ENCODE measurements at places on chromosomes 13 and 19.

GRCh38 chr13:94050686-94051085 is 428.8 kb downstream of the DCT start:
- H3K27ac ChIP-seq: no peak overlapping the region
- no peaks in the 10 kb centered on the region for H3K4me1 ChIP-seq
- no peak overlapping the region for H3K4me3 ChIP-seq
- no peaks in the 10 kb centered on the region for H3K27me3 ChIP-seq

GRCh38 chr13:28106976-28107375 is 6.6 kb upstream of the FLT3 start:
- H3K27me3 ChIP-seq: peaks cover 9% of the 10 kb centered on the region
- DNase-seq: no peak
- no peaks in the 10 kb centered on the region for H3K4me1 ChIP-seq
- no peak overlapping the region for H3K4me3 ChIP-seq
- H3K36me3 ChIP-seq: no peaks in the 10 kb centered on the region

DNA sequence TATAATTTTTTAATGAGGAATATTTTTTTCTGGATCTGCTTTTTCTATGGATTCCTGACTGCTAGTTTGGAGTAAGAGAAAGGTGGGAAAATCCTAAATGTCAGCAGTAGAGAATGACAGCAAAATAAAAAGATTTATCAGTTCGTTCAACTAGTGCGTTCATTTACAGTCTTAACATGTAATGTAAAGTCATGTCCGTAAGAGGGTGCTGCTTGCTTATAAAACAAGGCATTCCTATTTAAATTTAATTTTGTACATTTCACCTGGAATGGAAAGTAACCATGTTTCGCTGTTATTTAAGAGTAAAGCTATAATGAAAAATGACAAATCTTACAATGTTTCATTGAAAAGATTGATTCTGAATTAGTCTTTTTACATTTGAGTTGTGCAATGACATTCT is 76.6 kb downstream of the ZMYM2 start:
- H3K36me3 ChIP-seq: peaks cover 47% of the 10 kb centered on the region
- H3K4me3 ChIP-seq: no peak overlapping the region
- no peaks in the 10 kb centered on the region for H3K27me3 ChIP-seq
- H3K4me1 ChIP-seq: peaks cover 10% of the 10 kb centered on the region
- H3K27ac ChIP-seq: no peak overlapping the region
- no peak for DNase-seq

DNA sequence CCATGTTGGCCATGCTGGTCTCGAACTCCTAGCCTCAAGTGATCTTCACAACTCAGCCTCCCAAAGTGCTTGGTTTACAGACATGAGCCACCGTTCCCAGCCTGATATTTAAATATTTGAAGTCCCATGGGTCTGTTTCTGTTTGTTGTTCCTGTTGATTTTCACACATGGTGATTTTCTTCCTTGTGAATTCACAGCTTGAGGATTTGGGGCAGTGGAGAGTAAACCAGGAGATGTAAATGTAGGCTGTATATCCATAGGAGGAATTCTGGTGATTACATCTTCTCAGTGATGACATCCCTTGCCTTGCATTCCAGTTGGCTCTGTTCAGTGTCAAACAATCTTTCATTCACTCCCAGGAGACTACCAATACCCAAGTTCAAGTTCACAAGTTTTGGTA is 471.9 kb downstream of the KCTD12 start:
- DNase-seq: no peak
- no peak overlapping the region for H3K27ac ChIP-seq
- no peak overlapping the region for H3K4me3 ChIP-seq
- no peaks in the 10 kb centered on the region for H3K36me3 ChIP-seq
- peaks cover 3% of the 10 kb centered on the region for H3K27me3 ChIP-seq

DNA sequence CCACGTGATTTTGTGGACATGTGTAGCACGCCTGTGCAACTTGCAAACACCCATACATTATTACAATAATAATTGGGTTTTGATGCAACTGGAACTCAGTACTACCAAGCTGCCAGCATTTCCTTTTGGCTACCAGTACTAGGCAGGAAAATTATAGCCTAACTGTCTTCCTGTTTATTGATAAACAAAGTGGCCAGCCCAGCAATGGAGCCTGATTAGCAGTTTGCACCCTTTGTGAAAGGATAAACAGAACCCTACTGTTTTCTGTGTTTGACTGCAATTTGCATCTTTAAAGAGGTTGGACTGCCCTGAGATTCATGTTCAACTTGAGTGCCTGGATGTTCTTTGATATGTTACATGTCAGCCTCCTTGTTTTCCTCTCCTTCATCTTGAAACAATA is 173.9 kb downstream of the ZIC5 start:
- no peaks in the 10 kb centered on the region for H3K27me3 ChIP-seq
- H3K36me3 ChIP-seq: no peaks in the 10 kb centered on the region
- DNase-seq: no peak
- H3K4me1 ChIP-seq: no peaks in the 10 kb centered on the region
- no peak overlapping the region for H3K4me3 ChIP-seq
- no peak overlapping the region for H3K27ac ChIP-seq

- no peak for DNase-seq
- H3K4me3 ChIP-seq: peak overlapping the region; percentile 98
- peaks cover 11% of the 10 kb centered on the region for H3K36me3 ChIP-seq
- H3K27me3 ChIP-seq: no peaks in the 10 kb centered on the region
- H3K4me1 ChIP-seq: peaks cover 19% of the 10 kb centered on the region
Measured at GRCh38 chr19:10836479-10837330, 693 bp upstream of the TMED1 start.

DNA sequence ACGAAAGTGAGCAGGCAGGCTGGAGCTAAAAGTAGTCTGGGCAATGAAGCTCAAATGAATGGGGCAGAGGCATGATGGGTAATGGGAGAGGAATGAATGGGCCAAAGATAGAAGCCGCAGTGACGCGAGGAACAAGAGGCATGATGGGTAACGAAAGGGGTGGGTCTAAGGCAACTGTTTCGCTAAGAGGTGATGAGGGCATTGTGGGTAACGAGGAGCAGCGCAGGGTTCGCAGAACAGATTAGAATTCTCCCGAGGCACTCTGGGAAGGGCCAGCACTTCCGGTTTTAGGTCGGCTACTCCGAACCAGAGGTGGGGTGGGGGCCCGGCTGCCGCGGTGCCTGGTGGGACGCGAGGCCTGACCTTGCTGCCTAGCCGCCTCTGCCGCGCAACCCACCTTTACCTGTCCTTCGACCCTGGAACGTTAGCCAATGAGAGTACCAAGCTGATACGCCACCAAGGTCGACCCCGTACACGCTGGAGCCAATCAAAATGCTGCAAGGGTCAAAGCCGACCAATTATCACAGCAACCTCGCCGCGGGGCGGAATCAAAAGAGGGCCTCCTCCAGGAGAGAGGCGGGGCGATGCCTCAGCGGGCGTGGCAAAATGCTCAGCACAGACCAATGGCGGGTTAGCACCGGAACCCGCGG is 563 bp upstream of the TOMM40 start:
- H3K36me3 ChIP-seq: no peaks in the 10 kb centered on the region
- peaks cover 37% of the 10 kb centered on the region for H3K4me1 ChIP-seq
- peak overlapping the region; percentile 88 for H3K4me3 ChIP-seq
- peak; percentile 100 for DNase-seq

GRCh38 chr13:48508011-48508410 is 24.9 kb downstream of the RCBTB2 start:
- no peak for DNase-seq
- H3K4me3 ChIP-seq: no peak overlapping the region
- peaks cover 6% of the 10 kb centered on the region for H3K36me3 ChIP-seq
- H3K27me3 ChIP-seq: peaks cover 45% of the 10 kb centered on the region
- peaks cover 36% of the 10 kb centered on the region for H3K4me1 ChIP-seq

DNA sequence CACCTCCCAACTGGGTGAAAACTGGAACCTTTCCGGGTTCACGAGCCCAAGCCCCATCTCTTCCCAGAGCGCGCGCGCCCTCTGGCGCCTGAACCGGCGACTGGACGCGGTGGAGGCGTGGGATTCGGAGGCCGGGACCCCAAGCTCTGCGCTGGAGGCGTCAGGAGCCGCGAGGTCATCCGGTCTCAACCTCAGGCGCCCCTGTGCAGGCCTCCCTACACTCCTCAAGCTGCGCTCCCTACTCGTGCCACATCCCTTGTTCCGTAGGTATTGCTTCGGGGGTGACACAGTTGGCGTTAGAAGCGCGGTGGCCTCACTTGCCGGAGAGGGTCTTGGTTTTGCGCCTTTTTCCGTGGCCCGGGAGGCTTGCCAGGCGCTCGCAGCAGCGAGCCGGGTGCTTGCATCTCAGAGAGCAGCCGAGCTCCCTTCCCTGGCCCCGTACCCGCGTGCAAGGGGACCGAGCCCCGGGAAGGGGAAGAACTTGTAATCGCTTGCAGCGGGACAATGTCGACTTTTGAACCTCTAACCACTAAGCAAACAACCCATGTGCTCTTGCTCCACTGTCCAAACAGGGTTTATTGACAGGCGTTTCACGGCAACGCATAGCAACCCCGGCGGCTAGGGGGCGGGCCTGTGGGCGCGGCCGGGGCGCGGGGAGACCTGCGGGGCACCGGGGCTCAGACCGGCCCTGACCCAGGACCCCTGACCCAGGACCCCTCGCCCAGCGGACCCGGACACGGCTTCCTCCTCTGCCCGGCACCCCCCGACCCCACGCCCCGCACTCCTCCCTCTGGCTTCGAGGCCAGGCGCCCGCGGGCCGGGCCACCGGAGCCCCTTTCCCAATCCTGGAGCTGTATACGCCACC is 8.5 kb downstream of the CDX2 start:
- H3K36me3 ChIP-seq: no peaks in the 10 kb centered on the region
- H3K27ac ChIP-seq: peak overlapping the region; percentile 49
- no peak for DNase-seq
- peaks cover 18% of the 10 kb centered on the region for H3K4me1 ChIP-seq
- H3K4me3 ChIP-seq: peak overlapping the region; percentile 84

DNA sequence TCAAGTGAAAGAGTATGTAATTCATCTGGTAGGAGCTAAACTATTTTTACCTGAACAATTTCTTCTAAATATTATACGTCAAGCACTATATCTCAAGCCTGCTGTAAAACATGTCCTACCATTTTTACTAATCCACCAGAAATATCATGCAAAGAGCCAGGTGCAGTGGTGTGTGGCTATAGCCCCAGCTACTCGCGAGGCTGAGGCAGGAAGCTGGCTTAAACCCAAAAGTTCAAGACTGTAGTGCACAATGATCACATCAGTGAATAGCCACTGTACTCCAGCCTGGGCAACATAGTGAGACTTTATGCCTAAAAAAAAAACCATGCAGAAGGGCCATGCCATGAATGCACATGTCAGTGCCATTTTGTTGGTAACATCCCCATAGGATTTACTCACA is 20.7 kb upstream of the CLN5 start:
- DNase-seq: no peak
- H3K27ac ChIP-seq: no peak overlapping the region
- no peak overlapping the region for H3K4me3 ChIP-seq

DNA sequence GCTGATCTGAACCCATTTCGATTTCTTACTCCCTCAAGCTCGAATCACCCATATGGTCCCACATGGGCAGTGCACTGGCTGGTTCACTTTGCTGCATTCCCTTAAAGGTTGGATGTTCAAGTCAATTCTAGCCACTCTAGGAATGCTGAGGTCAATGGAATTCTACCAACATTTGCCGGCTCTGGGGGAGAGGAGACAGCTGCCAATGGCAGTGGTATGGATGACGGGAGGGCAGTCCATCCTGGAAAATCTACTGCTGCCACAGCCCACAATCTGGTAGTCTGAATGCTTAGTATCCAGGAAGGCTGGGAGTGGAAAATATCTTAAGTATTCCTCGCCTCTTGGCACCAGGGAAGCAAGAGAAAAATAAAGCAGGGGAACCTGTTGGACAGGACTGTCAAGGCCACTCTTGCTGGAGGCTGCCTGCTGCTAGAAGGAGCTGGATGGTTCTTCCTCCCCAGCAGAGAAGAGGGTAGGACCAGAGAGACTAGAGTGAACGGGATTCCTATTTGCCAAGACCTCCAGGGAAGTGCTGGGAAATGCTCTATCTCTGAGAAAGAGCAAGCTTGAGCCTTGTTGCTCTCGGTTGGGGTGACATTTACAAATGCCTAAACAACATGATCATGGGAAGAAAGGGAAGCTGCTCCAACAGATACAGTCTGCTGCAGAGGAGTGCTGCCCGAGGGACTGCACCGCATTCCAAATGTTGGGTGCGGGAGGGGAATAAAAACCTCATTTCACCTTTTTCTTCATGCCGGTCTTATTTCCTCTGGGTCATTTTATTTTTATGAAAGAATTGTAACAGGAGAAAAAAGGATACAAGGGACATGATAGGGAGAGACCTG is 20.7 kb upstream of the HMGB1 start:
- H3K27ac ChIP-seq: no peak overlapping the region
- no peaks in the 10 kb centered on the region for H3K36me3 ChIP-seq
- H3K27me3 ChIP-seq: no peaks in the 10 kb centered on the region

GRCh38 chr13:51625555-51626345 is 41.5 kb downstream of the WDFY2 start:
- DNase-seq: no peak
- H3K27me3 ChIP-seq: no peaks in the 10 kb centered on the region
- H3K36me3 ChIP-seq: no peaks in the 10 kb centered on the region
- H3K4me1 ChIP-seq: peaks cover 30% of the 10 kb centered on the region
- no peak overlapping the region for H3K27ac ChIP-seq
- no peak overlapping the region for H3K4me3 ChIP-seq

DNA sequence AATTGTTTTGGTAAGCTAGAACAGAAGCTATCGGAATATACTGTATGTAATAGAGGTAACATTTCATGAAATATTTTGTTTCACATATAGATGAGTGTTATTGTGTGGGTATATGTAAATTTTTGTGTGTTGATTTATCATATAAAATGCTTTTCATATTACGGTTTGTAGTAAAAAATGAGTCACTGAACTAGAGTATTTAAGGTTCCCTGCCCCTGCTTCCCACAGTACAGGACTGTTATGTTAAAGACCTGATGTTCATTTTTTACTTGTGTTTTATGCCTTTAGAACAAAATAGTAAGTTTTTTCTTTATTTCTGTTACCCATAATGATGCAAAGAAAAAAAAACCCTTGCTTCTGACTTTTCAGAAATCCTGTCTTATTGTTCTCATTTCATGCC is 243.4 kb downstream of the ENOX1 start:
- no peaks in the 10 kb centered on the region for H3K36me3 ChIP-seq
- no peaks in the 10 kb centered on the region for H3K27me3 ChIP-seq
- no peak overlapping the region for H3K4me3 ChIP-seq
- no peak overlapping the region for H3K27ac ChIP-seq
- no peak for DNase-seq
